ENCODE measurements at places on chromosomes 4 and X.

DNA sequence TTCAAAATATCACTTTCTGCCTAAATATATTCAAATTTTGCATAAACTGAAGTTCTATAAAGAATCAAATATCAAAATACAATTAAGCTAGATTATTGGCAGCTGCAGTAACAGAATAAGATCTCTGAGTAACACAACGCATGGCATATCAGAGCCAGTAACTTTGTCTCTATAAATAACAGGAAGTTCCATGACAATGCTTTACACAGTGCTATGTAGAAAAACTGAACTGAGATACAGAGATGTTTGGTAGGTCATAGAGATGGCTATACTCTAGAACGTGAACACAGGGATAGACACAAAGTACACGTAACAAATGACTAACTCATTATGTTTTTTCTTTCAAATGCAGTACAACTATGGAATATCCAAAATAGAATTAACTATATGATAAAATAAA, 18.2 kb downstream of the UBE2D3 start:
- no peak for DNase-seq

GRCh38 chr4:56286763-56287162, 100.5 kb downstream of the AASDH start:
- no peak for DNase-seq

GRCh38 chr4:125313497-125313896, 1.3 kb upstream of the FAT4 start:
- DNase-seq, result no peak

DNA sequence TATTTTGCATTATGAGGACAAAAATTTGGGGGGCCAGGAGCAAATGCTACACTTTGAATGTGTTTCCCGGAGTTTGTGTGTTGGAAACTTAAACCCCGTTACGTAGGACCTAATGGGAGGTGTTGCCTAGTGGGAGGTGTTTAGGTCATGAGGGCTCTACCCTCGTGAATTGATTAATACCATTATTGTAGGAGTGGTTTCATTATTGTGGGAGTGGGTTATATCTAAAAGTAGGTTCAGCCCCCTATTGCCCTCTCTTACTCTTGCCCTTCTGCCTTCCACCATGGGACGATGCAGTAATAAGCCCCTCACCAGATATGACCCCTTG, 15.5 kb downstream of the UBA6 start:
- no peak for DNase-seq

DNA sequence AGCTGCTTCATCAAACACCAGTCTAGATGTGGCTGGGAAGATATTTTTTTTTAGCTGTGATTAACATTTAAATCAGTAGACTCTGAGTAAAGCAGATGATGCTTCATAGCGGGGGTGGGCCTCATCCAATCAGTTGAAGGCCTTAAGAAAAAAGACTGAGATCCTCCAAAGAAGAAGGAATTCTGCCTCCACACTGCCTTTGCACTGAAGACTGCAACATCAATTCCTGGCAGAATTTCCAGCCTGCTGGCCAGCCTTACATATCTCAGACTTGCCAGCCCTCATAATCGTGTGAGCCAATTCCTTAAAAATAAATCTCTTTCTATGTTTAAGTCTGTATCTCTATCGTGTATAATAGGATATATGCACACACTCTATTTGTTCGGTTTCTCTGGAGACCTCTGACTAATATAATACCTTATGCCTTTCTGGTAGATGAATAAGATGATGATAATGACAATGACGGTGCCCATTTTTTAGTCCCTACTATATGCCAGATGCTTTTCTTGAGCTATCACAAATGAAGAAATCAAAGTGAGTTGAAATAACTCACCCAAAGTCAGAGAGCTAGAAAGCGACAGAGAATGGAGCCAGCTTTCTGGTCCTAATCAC, 66.1 kb upstream of the SOD3 start:
- DNase-seq, result no peak

DNA sequence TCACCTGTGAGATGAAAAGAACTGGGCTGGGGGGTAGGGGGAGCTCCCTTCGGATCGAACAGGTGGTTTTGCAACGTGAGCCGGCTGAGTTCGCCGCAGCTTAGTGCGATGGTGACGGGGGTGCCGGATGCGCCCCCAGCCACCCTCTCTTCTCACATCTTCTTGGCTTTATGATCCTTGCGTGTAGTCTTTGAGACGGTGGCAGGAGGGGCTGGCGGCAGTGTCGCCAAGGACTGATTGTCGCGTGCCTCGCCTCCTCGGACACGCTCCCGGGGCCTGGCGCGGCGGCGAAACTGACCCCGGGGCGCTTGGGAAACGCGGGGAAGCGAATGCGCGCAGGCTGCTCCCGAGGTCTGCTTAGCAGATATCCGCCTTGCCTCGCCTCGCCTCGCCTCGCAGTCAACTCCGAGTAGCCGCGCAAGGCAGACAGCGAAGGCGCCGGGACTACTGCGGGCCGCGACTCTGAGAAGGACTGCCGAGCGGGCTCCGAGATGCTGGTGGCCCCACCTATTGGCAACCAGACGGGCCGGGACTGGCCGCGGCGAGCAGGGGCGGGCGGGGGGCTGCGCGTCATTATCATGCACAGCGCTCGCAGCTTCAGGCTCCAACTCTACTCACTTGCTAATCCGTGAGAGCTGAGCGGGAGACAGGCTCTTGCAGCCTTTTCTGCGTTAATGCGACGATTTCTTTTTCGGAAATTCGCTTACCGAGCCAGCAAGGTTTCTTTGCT, 1.5 kb downstream of the GRID2 start:
- DNase-seq, result no peak

DNA sequence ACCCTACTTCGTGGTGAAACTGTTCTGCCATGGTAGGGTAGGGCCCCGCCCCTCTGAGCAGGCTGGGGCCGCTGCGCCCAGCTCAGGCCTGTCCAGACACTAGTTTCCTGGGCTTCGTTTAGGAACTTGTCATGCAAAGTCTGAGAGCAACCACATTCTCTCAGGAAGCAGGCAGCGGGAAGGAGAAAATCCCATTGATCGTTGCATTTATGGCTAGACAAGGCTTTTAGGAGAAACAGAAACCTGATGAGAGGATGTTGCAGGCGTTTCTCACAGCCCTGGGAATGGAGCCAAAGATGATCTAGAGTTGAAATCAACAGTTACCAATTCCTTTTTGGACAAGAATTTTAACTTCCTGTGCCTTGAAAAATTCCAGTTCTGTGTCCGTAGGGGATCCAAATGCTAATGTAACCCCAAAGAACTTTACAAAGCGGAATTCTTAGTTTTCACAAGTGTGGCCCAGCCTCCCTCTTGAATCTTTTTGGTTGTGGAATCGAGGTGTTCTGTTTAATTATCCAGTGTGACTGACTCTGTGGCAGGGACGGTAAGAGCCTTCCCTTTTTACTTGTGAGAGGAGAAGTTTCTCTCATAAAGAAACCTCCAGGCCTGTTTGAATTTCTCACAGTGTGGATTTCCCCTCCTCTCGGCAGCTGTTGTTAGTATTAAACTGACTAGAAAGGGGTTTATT, 4.5 kb upstream of the CXCL9 start:
- DNase-seq, result no peak

DNA sequence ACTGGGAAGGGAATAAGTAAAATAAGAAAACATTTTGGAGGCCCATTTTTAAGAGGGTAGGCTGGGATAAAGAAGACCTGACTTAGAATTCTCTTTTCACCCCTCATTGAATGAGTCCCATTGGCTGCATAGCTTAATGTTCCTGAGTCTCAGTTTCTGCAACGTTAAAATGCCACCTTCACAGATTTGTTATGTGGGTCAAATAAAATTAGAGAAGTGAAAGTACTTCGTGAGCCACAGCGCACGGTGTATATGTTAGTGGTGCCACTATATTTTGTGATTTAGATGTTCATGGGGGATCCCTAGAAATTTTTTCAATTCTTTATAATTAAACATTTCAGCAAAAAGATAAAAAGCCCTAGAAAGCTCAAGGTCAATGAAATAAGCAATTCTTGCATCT, 109.2 kb upstream of the HS3ST1 start:
- no peak for DNase-seq

DNA sequence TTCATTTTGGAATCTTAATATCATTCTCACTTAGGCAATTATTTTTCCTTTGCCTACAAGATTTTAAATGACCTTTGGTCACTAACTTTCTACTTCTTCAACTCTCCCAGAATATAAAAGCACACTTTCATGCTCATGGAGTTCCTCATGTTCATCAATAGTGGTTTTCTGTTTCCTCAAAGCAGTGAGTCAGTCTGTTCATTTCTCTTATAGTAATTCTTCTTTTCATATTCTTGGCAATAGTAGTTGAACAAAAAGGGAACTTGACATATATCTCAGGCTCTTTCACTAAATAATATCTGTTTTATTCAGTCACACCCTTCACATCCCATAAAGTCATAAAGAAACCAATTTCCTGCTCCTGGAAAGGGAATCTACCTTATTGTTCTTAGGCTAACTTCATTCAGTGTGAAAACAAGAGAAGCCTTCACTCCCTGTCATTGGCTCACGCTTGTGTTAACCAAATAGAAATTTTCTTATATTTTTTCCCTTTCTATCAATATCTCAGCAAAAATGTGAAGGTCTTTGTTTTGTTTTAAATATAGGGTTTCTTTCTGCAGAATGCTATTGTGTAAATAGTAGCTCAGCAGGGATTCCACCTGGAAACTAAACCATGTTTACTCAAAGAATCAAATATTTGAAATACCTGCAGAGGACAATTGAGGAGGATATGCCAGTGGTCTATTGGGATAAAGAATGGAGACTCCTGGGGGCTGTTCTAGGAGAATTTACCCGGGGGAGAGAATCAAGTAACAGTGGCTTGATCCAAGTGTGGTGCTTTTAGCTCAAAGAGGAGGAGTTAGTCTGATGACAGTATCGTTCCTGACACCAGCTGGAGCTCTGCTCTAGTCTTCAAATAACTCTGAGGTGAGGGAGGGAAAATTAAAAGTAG, 13.4 kb upstream of the TNIP3 start:
- DNase-seq, result no peak

- no peak for DNase-seq
These were observed 6.4 kb upstream of the SMIM9 start for GRCh38 chrX:154840856-154841255.

- DNase-seq, result no peak
These were observed 133.1 kb downstream of the AFAP1 start for GRCh38 chr4:7806338-7807090.

- DNase-seq, result no peak
These were observed 182.5 kb downstream of the RASL11B start for GRCh38 chr4:53044651-53044960.

GRCh38 chr4:78325271-78326157, 226.1 kb upstream of the ANXA3 start:
- DNase-seq, result no peak

DNA sequence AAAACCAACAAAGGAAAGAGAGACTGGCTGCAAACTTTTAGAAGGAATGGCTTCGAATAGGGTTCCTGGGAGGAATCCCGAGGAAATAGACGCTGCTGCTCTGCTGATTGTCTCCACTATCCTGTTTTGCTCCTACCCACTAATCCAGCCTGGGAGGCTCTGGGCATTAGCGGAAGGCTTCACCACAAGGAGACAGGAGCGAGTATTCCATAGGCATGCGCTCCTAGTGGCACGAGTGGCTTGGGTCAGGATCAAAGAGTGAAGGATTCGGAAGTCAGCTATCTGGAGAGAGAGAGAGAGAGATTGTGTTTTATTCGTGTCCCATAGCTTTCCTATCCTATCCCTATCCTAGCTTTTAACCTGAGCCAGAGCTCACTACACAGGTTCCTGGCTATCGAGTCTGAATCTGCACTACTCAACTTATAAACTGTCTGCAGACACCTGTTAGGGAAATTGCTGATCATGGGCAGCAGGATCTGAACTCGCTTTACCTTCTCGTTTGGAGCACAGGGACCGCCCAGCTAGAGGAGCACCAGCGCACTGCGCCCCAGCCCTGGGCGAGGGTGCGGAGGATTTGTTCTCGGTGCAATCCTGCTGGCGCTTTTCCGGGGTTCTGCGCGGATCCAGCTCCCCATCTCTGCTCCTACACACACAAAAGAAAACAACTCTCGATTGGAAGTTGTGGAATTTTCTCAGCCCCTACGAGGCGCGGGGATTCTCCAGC, 740 bp upstream of the NPY2R start:
- no peak for DNase-seq

DNA sequence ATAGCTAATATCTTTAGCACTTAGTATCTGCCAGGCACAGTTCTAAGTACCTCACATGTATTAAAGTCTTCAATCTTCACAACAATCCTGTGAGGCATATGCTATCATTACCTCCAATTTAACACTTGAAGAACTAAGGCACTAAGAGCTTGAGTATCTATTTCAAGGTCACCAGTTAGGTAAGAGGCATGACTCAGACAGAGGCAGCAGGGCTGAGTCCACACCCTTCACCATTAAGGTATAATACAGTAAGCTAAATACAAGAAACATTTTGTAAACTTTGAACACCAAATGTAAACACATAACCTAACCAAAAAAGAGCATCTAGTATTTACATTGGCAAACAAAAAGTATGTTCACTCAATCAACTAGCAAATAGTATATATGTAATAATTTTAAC, 1410.9 kb downstream of the PCDH18 start:
- DNase-seq, result no peak

DNA sequence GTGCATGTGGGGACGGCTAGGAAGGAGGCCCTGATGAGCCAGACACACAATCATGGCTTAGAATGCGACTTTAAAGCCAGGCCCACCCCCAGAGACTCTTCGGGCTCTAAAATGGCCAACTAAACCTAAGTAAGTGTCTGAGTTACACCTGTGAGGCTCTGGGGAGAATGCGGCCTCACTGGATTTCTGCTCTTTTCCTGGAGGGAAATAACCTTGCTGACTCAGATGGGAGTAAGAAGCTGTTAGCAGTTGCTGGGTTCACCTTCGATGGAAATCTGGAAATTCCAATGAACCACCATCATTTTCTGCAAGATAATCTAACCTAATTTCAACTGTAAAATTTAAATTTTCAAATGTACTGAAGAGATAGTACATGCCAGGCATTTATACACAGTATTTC, 97.6 kb upstream of the MAML3 start:
- DNase-seq, result no peak

DNA sequence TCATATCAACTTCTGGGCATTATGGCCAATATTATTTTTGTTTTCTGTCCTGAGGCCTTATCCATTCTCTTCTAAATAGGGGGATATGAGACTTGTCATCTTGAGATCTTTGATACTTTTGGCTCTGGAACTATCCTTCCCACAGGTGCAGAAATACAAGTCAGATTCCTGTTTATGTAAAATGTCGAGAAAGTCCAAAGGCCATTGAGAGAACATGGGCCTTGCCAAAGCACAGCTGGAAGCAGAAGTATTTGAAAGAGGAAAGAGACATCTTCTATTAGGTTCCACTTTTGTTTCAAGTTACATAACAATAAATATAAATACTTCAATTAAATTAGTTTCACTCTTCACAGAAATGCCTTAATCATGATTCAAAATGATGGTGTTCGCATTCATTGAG, 20.8 kb upstream of the PRSS48 start:
- DNase-seq, result no peak

- no peak for DNase-seq
These were observed 2.0 kb upstream of the SH3BP2 start for GRCh38 chr4:2790583-2791517.

DNA sequence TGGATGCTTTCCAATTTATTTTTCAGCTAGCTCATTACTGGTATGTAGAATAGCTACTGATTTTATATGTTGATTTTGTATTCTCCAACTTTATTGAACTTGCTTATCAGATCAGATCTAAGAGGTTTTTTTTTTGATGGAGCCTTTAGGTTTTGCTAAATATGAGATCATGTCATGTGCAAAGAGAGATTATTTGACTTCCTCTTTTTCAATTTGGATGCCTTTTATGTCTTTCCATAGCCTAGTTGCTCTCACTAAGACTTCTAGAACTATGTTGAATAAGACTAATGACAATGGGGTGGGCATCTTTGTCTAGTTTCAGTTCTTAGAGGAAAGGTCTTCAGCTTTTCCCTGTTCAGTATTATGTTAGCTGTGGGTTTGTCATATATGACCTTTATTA, 11.7 kb downstream of the MAGEE1 start:
- DNase-seq, result no peak

- DNase-seq, result no peak
These were observed 86.6 kb downstream of the MID1 start for GRCh38 chrX:10533696-10534365.
